ENCODE measurements at places on chromosomes 2 and 18. TPM values are rescaled to one million over a fixed set of nuclear protein-coding genes. Genes with fewer than 3 reads are reported as not detected.

REG3A gene
- total RNA-seq: not detected

DNA sequence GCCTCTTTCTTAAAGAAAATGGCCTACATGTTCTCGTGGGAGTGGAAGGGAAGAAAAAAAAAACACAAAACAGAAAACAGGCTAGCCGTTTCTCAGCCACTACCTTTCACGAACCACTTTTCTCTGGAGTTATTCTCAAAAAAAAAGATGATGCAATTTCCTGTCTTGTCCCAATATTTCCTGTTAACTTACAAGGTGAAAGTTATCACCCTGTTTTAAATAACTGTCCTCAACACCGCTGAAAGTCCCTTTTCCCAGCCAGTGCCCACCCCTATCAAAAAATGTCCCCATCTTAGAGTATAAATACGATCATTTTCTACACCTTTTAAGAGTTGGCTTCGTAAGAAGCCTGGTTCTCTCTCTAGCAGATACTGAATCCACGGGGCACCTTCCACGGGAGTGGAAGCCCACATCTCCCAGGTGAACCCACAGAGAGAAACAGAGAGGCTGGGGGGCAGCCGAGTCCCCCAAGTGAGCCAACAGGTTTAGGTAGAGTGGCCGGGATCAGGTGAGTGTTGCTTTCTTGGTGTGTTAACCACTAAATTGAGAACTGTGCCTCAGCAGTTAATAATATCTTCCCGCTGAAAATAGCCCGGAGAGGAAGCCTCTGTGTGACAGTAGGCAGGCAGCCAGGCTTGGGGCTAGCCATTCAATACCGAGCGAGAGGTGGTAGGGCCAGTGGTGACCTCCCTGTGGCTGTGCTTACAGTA lies 15.9 kb downstream of the SMAD7 start:
- DNase-seq: no peak

- DNase-seq: no peak
These were observed 64.0 kb downstream of the ADD2 start for GRCh38 chr2:70703900-70704549.

- no peak for DNase-seq
These were observed 81.7 kb upstream of the SEC11C start for GRCh38 chr18:59057969-59058368.

CNTNAP5 gene
- not detected for total RNA-seq

HAAO gene
- total RNA-seq: 0.44 TPM

GRCh38 chr2:233112329-233112728 lies 52.2 kb downstream of the INPP5D start:
- DNase-seq: no peak

GRCh38 chr2:236576087-236576486 lies 6.5 kb downstream of the ACKR3 start:
- no peak for DNase-seq

CCDC88A gene
- total RNA-seq: 19.1 TPM

DNA sequence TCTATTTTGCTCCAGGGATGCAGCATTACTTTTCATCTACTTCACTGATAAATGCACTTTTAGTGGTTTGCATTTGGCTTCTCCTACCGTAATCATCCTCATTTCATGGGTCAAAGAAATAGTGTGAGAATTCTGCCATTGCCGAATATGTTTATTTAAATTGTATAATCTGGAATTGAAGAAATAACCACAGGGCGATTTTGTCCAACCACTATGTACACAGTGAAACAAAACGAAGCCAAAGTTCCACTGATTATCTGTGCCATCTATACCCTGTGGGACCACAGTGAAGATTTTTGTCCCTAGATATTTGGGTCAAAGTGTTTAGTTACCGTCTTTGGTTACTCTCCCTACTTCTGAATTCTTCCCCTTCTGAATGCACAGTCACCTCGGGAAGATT lies 888.6 kb upstream of the NRXN1 start:
- DNase-seq: no peak

TEKT4 gene
- not detected for total RNA-seq

DNA sequence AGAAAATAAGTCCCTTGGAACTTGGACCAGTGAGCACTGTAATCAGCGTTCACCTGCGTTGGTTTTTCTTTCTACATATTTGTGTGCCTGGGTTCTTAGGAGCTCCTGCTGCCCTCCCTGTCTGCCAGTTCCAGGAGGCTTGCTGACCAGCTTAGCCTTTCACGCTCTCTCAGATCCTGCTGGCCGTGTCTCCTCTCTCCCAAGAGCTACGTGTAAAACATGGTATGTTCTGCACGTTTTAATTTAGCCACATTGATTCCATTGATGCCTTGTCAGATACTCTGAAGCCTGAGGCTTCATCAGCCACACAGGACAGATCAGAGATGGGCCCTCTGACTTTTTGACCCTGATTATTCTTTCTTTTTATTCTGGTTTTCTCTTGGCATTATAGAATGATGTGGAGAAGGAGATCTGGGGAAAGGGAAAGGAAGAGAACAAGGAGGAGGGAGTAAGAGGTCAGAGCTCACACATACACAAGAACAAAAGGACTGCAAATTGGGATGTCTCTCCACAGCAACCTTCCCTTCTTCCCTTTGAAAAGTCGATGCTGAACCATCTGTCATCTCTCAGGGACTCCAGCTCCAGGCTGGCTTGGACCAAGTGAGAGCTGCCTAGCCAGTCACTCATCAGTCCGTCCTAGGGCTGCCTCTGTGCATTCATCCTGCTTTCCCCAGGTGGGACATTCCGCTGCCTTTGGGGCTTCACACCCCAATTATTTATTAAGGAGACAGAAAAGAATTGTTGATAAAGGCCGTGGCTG lies 152.8 kb downstream of the PIK3C3 start:
- no peak for DNase-seq

SCG2 gene
- not detected for total RNA-seq

GRCh38 chr2:232295971-232296370 lies 82.6 kb upstream of the ALPP start:
- DNase-seq: no peak

GRCh38 chr18:38756436-38756835 lies 1190.8 kb upstream of the CELF4 start:
- DNase-seq: no peak

DPYSL5 gene
- total RNA-seq: not detected

DNA sequence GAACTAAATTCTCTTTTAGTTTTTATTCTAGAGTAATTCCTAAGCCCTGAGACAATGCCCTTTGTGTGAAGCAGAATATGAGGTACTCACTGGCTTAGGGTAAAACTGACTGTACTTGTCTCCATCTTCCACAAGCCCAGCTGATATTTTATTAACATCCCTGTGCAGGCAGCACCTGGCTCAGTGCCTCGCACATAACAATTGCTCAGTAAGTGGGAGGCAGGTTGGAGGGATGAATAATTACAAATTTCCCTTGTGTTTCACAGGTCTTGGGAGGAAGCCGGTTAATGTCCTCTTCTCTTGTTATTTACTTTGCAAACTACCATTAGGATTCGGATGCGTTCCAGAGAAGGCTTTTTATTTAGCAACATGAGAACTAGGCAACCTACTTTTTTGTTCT lies 249.8 kb upstream of the FSHR start:
- DNase-seq: peak; percentile 23

PDE11A gene
- total RNA-seq: not detected

- DNase-seq: no peak
These were observed 12.8 kb upstream of the PSD4 start for GRCh38 chr2:113160962-113161361.

IL36RN gene
- not detected for total RNA-seq

HRH4 gene
- total RNA-seq: 1.1 TPM

EIF4E2 gene
- 75.5 TPM for total RNA-seq

DNA sequence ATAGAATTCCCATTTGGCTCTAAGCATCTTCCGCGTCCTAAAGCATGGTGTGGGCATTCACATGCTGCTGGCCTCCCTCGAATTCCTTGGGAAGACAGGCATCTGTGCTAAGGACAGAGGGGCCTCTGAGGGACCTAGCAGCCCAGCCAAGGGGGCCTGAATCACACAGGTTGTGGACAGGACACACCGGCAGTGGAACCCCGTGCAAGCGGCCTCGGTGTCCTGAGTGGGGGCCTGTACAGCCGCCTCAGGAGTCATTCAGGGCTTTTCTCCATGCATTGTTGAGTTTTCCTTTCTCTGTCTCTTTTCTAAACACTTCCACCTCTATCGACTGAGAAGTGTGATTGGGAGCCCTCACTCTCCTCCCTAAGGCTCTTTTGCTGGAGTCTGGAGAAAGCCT lies 44.3 kb upstream of the SMIM21 start:
- DNase-seq: no peak

- DNase-seq: no peak
These were observed 17.3 kb downstream of the PARD6G start for GRCh38 chr18:80229766-80230745.

- no peak for DNase-seq
These were observed 57.2 kb downstream of the TSHZ1 start for GRCh38 chr18:75267643-75268363.

DNA sequence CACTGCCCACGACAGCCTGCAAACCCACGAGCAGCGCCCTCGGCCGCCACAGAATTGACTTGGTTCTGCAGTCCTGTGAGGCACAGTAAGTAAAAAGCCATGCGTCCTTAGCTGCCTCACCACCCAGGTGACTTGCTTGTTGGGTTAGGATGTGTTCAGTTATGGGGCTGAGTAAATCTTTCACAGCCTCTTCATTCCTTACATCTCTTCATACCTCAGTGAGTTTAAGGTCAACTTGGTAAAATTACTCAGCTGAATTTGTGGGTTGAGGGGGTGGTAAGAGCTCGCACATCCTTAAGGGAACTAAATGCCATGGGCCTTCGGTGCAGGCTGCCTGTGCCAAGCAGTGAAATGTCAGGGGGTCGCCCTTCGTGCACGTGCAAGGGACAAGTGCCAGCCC lies 165.2 kb upstream of the ALKAL2 start:
- DNase-seq: no peak

LRRC30 gene
- not detected for total RNA-seq

- no peak for DNase-seq
These were observed 708 bp upstream of the MALT1 start for GRCh38 chr18:58670404-58671110.

DNA sequence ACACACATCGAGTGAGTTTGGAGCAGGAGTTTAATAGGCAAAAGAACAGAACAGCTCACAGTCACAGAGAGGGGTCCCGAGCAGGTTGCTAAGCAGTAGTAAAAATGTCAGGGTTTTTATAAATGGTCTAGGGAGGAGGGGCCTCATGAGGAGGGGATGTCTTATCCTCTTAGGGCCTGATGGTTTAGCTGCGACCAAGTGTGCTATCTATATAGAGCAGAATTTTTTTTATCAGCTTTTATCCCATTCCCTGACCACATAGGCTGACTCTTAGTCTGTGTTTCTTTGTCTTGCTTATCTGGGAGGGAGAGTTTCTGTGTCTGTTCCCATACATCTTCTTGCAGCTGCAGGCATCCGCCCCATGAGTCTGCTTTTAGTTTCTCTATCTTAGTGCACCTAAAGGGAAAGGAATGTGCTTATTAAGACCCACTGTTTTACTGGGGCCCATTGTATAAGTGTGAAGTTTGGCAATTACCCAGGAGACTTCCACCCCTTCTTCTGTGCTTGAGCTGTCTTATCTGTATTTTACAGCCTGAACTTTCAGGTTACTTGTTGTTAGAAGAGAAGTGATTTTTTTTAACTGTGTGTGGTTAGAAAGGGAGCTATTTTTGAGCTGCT lies 30.4 kb upstream of the GMCL1 start:
- DNase-seq: no peak

CNGA3 gene
- not detected for total RNA-seq

COL6A3 gene
- total RNA-seq: 1.5 TPM

DNA sequence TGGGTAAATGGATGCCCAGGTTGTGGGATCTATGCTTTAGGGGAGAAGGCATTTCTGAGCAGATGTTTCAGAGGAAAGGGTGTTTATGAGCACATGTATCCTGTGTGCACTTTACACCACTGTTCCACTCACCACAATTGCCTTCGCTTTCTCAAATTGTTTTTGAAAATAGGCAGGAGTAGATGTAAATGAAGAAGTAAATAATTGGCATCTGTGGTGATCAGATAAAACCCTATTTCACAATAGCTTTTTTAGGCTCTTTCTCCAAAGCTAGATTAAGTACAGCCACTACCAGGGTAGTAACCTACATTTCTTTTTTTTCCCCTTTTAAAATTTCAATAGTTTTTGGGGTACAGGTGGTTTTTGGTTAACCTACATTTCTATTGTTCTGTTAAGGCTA lies 40.6 kb downstream of the TMEM178A start:
- no peak for DNase-seq

DNA sequence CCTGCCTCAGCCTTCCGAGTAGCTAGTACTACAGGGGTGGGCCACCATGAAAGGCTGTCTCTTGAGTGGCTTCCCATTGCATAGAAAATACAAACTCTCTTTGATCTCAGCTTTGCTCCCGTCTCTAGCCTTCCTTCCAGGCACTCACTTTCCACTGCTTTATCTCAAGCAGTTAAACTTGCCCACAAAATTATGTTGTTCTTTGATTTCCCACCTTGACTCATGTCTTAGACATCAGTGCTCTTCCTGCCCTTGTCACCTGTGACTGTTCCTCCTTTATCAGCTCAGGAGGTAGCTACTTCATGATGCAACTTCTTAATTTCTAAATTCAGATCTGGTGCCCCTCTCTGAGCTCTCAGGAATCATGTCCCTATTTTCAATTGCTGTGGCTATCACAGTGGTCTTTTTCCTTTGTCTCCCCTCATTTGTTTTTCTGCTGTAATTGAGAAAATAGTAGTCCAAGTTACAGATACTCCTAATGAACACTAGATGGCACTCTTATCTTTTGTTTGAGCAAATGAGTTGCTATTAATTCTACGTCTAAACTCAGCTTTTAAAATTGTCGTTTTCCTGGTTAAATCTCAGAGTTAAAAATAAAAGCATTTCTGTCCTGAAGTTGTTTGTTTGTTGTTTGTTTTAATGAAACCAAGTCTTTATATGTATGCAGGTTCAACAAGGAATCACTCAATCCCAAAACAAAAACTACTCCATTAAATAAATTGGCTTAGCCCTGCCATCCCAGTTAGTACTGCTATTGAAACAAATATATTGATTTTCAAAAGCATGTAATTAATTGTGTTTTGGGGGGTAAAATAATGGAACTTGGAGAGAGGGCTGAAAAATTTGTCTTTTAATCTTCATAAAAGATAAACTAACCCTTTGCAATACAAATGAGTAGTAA lies 46.9 kb upstream of the GREB1L start:
- no peak for DNase-seq

VWA3B gene
- total RNA-seq: not detected

AKAIN1 gene
- not detected for total RNA-seq

DNA sequence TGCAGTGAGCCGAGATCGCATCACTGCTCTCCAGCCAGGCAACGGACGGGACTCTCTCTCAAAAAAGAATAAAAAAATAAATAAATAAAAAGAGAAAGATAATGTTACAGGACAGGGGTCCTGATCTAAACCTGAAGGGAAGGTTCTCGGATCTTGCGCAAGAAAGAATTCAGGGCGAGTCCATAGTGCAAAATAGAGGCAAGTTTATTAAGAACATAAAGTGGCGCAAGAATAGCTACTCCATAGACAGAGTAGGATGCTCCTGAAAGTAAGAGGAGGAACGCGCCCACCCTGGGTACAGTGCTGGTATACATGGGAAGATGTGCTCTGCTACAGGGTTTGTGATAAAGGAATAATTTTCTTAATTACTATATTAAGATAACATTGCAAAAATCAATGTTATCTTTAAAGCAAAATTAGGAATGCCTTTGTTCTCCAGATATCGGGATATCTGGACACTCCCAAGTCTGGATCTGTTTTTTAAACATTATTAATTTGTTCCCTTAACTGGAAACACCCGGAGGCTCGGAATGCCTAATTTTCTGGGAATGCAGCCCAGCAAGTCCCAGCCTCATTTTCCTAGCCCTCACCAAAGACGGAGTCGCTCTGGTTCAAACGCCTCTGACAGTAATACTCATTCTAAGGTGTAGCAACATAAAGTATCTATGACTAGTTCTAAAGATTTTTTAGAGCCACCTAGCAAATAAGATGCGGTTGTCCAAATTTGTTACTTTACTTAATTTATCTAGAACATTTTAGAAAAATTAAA lies 38.8 kb downstream of the ACSL3 start:
- no peak for DNase-seq
